B cell (primary cell): ENCODE measurements at places on chromosomes 2 and 18. TPM values are rescaled to one million over a fixed set of nuclear protein-coding genes. Genes with fewer than 3 reads are reported as not detected.

DNA sequence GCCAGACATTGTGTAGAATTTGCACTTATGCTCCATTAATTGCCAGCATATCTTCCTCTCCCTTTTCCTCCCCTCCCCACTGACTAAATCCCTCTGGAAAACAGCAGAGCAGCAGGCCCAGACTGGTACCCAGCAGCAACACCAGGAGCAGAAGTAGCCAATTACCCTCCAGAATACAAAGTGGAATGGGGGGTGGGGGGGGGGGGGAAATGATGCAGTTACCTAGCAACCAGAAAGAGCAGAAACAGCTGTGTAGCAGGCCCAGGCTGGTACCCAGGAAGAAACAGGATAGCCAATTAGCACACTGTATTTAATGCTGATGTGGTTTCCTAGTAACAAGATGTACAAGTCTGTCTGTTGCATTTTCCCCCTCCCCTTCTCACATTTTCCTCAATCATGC lies 52.3 kb downstream of the KLF7 start:
- H3K27me3 ChIP-seq, result no peaks in the 10 kb centered on the region
- H3K27ac ChIP-seq, result no peak overlapping the region
- DNase-seq, result no peak
- H3K4me3 ChIP-seq, result no peak overlapping the region
- peaks cover 7% of the 10 kb centered on the region for H3K4me1 ChIP-seq

DNA sequence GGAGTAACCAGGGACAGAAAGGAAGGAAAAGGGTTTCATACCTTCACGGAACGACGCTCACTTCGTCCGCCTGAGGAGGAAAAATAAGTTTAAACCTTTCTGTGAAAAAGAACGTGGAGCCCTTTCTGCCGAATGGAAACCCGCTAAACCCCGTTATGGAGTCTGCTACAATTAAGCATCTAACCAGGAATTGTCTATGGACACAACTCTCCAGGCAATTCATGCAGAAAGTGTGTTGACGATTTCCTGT lies 528 bp upstream of the PPP4R3B start:
- H3K4me3 ChIP-seq, result peak overlapping the region; percentile 94
- no peaks in the 10 kb centered on the region for H3K27me3 ChIP-seq
- DNase-seq, result no peak
- peak overlapping the region; percentile 96 for H3K27ac ChIP-seq

- H3K4me3 ChIP-seq, result no peak overlapping the region
- no peaks in the 10 kb centered on the region for H3K36me3 ChIP-seq
- no peaks in the 10 kb centered on the region for H3K27me3 ChIP-seq
- H3K4me1 ChIP-seq, result no peaks in the 10 kb centered on the region
Observed at GRCh38 chr2:37472959-37473358, 128.5 kb downstream of the QPCT start.

DNA sequence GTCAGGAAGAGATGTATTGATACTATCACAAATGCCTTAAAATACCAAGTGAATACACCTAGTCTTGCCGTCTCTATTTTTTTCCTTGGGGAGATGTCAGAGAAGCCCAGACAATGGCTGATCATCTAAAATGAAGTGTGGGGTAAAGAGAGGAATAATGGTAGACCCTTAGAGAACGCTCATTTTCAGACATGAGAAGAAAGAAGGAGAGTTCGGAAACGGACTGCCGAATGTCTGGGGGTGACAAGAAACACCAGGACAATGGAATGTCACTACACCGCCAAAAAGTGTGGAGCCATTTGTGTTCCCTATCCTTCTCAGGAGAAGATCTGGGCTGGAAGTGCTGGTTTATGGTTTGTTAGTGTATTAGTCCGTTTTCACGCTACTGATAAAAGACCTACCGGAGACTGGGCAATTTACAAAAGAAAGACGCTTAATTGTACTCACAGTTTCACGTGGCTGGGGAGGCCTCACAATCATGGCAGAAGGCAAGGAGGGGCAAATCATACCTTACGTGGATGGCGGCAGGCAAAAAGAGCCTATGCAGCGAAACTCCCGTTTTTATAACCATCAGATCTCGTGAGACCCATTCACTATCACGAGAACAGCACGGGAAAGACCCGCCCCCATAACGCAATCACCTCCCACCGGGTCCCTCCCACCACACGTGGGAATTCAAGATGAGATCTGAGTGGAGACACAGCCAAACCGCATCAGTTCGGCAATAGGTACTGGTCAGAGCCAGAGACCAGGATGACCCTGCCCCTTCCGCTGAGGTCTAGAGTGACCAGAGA lies 743.7 kb downstream of the GALR1 start:
- H3K4me3 ChIP-seq, result no peak overlapping the region
- no peaks in the 10 kb centered on the region for H3K27me3 ChIP-seq
- H3K27ac ChIP-seq, result no peak overlapping the region
- H3K4me1 ChIP-seq, result no peaks in the 10 kb centered on the region
- no peaks in the 10 kb centered on the region for H3K36me3 ChIP-seq

DNA sequence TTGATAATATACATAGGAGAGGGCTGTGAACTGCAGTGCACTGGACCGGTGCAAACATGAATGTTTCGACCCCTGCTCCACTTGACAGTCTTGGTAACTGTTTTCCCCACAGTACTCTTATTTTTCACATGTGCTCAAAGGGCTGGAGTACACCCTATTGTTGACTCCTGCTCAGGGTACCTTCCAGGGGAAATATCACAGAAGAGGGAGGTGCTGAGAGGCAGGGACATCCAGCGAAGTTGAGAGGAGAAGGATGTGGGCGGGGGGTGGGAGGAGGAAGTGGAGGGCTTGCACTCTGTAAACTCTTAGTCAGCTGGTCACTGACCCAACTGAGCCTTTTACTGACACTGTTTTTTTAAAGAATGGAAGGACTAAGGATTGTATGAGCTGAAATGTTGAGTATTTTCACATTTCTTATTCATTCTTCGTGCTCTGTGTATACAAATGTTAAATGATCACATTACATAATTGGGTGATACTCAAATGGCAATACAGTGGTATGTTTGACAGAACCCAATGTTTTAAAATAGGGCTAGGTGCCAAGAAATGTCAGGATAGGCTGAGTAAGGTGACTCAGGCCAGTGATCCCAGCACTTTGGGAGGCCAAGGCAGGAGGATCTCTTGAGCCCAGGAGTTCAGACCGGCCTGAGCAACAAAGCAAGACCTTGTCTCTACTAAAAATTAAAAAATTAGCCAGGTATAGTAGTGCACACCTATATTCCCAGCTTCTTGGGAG lies 10.0 kb downstream of the INPP4A start:
- no peak overlapping the region for H3K4me3 ChIP-seq
- peaks cover 58% of the 10 kb centered on the region for H3K4me1 ChIP-seq
- H3K27me3 ChIP-seq, result peaks cover 3% of the 10 kb centered on the region
- peak; percentile 46 for DNase-seq
- H3K27ac ChIP-seq, result no peak overlapping the region

- no peak for DNase-seq
- H3K27me3 ChIP-seq, result peaks cover 25% of the 10 kb centered on the region
- H3K27ac ChIP-seq, result no peak overlapping the region
- H3K36me3 ChIP-seq, result no peaks in the 10 kb centered on the region
- H3K4me1 ChIP-seq, result no peaks in the 10 kb centered on the region
Observed at GRCh38 chr2:85777441-85777861, 23.7 kb downstream of the ATOH8 start.

GRCh38 chr18:56044239-56044638 lies 456.2 kb upstream of the TCF4 start:
- H3K27ac ChIP-seq, result no peak overlapping the region
- H3K4me3 ChIP-seq, result no peak overlapping the region
- DNase-seq, result no peak

Gene PROKR1
- 0.01 TPM in 1 of 2 replicates, not detected in the other for polyA plus RNA-seq
